ENCODE measurements at places on chromosomes 6 and 20.

DNA sequence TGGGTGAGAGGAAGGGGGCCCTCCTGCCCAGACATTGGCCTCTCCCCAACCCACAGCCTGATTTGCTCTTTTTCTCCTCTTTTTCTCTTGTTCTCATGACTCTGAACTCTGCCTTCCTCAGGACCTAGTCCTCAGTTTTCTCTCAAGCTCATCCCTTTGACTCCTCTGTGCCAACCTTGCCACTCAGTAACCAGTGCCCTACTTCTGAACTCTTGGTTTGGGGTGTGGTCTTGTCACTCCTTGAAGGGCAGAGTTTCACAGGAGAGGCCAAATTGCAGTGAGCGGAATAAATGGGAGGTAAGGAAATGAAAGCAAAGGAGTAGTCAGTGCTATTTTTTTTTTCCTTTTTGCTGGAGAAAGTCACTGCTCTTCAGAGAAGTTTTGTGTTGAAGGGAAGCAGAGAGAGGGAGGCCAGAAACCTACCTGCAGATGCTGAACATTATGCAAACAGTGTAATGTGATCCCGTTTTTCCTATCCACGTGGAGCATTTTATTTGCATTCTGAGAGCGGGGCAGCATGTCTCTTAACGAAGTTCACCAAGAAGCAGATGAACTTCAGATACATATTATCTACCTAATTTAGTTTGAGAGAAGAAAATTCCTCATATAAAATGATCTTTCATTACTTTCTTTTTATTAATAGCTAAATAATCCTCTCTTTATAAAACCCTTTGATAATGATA lies 26.9 kb downstream of the CFAP61 start:
- no peak for DNase-seq

DNA sequence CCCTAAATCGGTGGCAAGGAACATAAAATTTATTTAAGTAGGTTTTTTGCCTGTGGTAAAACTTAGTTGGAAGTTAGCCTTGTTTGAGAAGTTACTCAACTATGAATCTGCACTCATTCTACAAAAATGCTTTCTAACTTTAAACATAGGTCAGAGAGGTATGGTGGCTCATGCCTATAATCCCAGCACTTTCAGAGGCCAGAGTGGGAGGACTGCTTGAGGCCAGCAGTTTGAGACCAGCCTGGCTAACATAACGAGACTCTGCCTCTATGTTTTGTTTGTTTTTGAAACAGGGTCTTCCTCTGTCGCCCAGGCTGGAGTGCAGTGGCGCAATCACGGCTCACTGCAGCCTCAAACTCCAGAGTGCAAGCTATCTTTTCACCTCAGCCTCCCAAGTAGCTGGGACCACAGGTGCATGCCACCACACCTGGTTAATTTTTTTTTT lies 16.2 kb downstream of the USP49 start:
- no peak for DNase-seq

- no peak for DNase-seq
These were observed 10.8 kb downstream of the GPR31 start for GRCh38 chr6:167146977-167147376.

DNA sequence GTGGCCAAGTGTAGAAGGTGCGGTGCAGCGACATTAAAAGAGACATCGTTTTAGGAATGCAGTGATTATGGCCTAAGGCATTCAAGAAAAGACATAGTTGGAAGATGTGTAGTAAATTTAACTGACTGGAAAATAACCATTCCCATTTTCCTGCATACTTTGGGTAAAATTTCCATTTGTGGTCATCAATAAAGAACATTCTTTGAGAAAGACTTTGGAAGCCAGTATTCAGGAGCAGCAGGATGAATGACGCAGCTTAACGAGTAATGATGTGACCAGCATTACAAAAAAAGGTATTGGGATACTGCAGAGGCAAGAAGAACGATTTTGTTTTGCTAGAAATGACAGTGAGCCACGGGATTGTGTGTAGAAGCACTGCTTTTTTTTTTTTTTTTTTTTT lies 7.0 kb upstream of the RWDD1 start:
- DNase-seq: no peak

GRCh38 chr6:109372130-109372529 lies 10.1 kb downstream of the CD164 start:
- DNase-seq: no peak

DNA sequence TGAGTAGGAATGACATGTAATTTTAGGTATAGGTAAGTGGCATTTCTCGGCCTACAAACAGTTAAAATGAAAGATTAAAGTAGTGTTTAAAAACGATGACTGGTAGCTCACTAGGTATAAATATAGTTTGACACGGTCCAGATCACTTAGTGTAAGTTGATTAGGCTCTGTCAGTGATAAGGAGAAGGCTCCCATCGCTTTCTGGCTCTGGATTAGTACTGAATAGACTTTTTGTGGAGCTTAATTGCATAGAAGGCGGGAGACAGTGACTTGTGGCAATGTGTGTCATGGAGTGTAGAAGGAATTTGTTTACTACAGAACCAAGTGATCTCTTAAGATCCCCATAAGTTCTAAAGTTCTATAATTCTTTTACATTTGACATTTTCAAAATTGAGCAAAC lies 6.7 kb downstream of the PYGB start:
- DNase-seq: no peak

GRCh38 chr6:154848580-154848979 lies 115.4 kb downstream of the SCAF8 start:
- DNase-seq: peak; percentile 5

- DNase-seq: no peak
These were observed 102.8 kb upstream of the PRSS16 start for GRCh38 chr6:27144740-27145079.

DNA sequence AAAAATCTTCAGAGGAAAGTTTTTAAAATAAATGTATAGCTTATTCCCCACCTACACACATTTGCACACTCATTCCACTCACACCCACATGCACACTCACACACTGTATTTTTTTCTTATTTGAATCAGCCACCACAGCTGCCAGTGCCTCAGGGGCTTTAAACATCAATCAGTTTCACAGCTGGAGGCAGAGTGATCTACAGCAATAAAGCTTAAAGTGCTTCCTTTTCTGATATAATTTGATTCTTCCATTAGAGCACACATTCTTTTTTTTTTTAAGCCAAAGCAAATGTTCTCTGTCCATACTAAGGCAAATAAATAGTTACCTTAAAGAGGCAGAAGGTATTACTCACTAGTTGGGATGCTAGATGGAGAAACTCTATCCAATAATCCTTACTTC lies 498.8 kb upstream of the POU3F2 start:
- DNase-seq: no peak

DNA sequence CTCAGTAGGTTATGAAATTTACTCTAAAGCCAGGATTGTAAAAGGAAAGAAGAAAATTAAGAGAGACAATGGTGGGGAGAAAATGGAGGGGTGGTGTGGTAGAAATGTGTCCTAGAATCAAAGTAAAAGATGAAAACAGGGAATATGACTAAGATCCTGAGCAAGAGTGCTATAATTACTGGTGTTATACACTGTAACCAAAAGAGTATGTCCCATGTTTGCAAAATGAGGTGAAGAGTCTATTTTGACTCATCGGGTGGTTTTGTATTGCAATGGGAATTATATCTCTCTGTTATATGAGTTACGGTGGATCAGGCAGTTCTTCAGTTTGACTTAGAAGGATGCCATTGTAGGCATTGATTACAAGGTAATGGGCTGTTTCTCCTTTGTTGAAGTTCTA lies 8.5 kb downstream of the L3MBTL3 start:
- no peak for DNase-seq

DNA sequence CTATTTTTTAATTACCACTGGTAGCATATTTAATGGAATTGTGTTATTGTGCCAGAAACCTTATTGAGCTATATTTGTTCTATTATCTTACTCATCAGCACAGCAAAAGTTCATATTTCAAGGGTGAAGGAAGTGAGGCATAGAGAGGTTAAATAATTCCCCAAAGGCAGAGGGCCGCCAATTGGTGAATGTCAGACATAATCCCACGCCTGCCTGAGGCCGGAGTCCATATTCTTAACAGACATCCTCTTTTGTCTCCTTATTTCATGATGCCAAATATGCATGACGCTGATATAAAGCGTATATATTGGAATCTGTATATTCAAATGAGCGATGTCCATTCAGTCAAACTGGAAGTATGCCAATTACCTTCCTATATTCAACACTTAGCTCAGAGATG lies 505.0 kb upstream of the SLC35B3 start:
- peak; percentile 13 for DNase-seq

DNA sequence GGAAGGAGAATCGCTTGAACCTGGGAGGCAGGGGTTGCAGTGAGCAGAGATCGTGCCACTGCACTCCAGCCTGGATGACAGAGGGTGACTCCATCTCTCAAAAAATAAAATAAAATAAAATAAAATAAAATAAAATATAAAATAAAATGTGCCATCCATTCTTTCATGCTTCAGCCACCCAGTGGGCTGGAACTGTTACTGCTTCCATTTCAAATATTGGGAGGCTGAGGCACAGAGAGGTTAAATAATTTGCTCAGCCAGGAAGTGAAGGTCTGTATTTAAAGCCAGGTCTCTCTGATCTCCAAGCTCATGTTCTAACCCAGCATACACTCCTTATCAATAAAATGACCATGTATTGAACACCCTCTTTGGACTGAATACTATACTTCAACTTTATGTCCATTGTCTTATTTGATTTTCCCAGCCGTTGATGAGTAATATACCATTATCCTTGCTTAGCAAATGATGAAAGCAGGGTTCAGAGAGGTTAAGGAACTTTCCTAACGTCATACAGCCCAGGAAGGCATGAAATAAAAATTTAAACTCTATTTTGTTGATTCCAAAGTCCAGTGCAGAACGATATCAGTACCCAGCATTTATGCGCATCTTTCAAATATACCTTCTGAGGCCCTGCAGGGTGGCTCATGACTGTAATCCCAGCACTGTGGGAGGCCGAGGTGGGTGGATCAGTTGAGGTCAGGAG lies 25.8 kb upstream of the SLC9A8 start:
- DNase-seq: no peak

DNA sequence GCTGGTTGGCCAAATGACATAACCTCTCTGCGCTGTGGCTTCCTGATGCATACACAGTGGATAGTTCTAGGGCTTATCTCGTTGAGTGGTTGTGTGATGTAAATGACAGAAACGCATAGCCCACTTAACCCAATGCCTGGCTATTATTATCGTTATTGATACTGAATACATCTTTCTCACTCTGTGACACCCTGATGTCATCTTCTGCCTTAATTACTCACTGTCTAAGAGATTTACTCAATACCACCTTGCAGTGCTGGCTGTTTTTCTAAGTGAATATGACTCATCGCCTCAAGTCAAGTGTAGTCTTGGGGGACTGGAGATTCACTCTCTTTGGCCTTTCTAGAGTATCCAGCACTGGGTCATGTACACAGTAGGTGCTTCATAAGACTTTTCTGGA lies 73.6 kb downstream of the NDUFAF5 start:
- no peak for DNase-seq

DNA sequence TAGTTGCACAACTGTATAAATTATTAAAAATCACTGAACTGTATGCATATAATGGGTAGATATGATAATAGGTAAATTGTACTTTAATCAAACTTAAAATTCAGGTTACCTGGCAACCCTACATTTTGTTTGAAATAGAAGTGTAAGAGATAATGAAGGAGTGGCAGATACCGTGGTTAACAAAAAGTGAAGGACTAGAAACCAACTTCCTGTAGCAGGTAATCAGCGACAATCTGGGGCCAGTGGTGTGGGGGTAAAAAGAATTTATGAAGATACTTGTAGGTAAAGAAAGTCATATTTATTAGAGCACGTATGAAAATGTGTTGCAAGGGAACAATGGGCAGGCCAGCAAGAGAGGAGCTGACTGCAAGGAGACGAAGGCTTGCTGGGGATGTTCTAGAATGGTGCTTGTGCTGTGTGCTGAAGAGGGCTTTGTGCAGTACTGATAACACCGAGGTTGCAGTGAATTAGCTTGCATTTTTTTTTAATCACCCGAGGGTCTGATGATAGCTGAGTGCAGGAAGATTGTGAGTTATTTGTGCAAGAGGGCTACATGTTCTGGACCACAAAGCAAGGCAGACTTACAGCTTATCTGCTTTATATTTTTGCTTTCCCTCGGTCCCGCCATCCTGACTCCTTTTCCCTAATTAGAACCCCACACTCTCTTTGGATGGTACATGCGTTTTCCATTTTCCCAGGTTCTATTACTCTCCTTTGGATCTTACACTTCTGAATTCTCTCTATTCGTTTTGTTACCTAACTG lies 4.6 kb upstream of the ENPP1 start:
- DNase-seq: no peak

GRCh38 chr6:135147637-135148592 lies 33.2 kb upstream of the MYB start:
- DNase-seq: no peak

Measured in NCI-H1930 (cell line).